NCI-H2029 treated with DMSO at 0.1 percent for 48 hours (cell line): ENCODE measurements at places on chromosomes 3 and 15.
A peak's percentile ranks its signal among the peaks of the same experiment; 100 is the strongest.

DNA sequence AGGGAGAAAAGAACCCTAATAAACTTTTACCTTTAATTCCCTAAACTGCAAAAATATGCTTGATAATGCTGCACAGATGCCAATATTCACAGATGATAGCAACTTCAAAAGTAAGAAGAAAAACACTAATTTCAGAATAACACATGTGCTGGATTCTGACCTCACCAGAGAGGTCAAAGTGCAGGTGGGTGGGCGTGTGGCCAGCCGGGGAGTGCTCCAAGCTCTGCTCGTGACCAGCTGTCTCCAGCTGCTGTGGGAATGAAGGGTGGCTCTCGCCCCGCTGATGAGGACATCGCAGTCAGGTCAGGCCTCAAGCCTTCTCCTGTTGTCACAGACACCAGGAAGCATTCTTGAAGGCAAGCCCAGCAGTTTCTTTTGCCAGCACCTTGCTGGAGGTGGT lies 57.1 kb downstream of the ADAMTS17 start:
- no peak for DNase-seq

DNA sequence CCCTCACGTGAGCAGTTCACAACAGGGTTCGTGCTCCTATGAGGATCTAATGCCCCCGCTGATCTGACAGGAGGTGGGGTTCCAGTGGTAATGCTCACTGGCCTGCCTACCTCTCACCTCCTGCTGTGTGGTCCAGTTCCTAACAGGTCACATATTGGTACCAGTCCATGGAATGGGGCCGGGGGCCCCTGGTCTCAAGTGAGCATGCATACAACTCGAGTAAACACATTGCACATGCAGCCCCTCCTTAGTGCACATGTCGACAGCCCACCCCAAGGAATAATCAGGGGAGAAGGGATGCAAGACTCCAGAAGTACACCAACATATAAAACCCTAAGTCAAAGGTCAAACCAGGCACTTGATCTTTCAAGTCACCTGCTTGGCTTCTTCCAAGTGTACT lies 127.0 kb downstream of the TP63 start:
- no peak for DNase-seq

- no peak for DNase-seq
These were observed 29.6 kb downstream of the SEC61A1 start for GRCh38 chr3:128081846-128082245.

GRCh38 chr3:12196684-12197083 lies 38.0 kb upstream of the TIMP4 start:
- no peak for DNase-seq

GRCh38 chr3:113697500-113698090 lies 1.2 kb upstream of the USF3 start:
- DNase-seq = no peak

GRCh38 chr15:80405554-80405850 lies 1.3 kb downstream of the ARNT2 start:
- no peak for DNase-seq

GRCh38 chr3:14631687-14632441 lies 19.7 kb upstream of the CCDC174 start:
- DNase-seq = no peak

- no peak for DNase-seq
These were observed 12.5 kb upstream of the RPN1 start for GRCh38 chr3:128663151-128663550.

- DNase-seq = no peak
These were observed 100.0 kb downstream of the IL12A start for GRCh38 chr3:160088492-160089137.

- no peak for DNase-seq
These were observed 59.6 kb upstream of the P3H2 start for GRCh38 chr3:190180268-190180667.

DNA sequence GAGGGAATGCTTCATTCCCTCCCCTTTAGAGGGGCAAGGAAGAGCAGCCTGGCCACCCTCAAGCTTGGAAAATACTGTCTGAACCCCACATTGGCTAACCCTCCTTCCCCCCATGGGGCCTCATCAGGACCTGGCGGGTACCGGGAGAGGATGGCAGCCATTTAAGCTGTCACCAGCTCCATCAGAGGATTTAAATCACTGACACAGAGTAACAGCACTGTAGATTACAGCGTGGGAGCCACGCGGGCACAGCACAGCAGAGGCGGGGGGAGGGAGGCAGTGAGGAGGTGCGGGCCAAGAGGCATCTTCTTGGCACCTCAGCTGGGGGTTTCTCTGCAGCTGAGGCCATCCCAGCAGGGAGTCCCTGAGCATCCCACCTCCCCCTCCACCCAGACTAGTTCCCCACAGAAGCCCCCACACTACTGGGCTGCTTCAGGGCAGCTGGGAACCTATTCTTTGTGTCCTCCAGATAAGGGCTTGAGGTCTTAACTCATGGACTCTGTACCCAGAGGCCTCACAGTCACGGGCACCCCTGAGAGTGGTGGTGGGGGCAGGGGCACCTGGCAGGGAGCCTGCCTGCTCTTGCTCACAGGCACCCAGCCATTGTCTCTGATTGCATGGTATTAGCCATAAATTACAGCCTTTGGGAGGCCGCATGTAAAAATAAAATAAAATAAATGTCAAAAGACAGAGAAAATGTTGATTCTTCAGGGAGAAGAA lies 21.9 kb upstream of the CACNA2D2 start:
- no peak for DNase-seq

- DNase-seq = no peak
These were observed 10.8 kb downstream of the SAMMSON start for GRCh38 chr3:70010346-70010745.

- no peak for DNase-seq
These were observed at the start of gene ZBTB38 for GRCh38 chr3:141368062-141368924. TSS of gene ZBTB38 (plus strand) at chr3:141368504. CDS start at chr3:141442389, 73,885 bp downstream.

GRCh38 chr3:159645874-159646273 lies 342.8 kb upstream of the IL12A start:
- DNase-seq = no peak

DNA sequence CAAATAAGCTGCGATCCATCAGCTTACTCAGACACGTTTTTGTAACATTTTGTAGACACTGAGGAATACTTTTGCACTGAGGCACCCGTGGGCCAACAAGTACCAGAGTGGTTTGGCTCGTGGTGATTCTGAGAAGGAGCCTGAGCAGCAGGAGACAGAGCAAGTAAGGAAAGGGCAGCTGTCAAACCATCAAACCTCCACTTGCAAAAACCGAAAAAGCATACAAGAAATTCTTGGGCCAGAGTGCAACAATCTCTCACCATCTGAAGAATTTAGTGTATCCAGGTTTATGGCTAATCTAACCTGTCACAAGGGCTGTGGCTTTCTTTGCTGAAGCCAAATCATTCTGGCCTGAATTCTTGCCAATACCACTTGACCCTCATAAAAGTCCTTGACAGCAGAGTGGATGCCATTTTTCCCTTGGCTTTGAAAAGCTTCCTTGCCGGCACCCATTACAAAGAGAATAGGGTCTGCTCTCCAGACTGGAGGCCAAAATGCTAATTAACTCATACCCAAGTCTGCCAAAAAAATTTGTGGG lies 56.7 kb downstream of the MYO1E start:
- DNase-seq = peak; percentile 32

- DNase-seq = no peak
These were observed 1.8 kb downstream of the KCNMB2 start for GRCh38 chr3:178538056-178538455.

DNA sequence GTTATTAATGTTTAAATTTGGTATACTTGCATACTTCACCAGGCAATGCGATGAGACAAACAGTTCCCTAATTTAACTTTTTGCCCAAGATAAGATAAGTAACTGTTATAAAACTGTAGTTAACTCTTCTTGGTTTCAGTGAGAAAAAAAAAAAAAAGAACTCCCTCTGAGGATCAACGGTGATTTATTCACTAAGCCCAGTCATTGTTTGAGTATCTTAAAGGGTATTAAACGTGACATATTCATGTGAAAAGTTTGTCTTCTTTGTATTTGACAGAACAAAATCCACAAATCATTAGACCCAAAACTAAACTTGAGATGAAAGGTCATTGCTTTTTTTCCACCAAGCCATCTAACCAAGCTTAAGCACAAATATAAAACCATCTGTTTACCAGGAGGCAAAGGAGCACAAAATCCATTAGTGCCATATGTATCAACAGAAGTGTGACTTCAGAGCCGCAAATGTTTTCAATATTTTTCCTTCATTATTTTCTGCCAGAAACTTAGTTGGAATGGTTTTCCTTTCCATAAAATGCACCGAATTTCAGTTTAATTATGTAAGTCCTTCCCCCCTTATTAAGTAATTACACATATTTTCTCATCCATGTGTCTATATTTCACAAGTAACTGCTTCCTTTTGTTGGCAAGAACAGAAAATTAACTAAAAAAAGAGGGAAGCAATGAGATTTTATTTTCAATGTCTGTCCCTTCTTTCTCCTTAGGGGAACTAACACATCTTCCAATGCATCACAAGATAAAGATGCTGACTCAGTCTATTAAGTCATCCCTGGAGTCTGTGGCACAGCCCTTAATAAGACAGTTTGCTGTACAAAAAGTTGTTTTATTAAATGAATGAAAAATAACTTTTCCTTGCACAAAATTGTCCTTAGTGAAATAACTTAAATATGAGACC lies 92.2 kb upstream of the RAP2B start:
- DNase-seq = no peak

GRCh38 chr3:88779482-88779881 lies 327.9 kb upstream of the EPHA3 start:
- DNase-seq = no peak

DNA sequence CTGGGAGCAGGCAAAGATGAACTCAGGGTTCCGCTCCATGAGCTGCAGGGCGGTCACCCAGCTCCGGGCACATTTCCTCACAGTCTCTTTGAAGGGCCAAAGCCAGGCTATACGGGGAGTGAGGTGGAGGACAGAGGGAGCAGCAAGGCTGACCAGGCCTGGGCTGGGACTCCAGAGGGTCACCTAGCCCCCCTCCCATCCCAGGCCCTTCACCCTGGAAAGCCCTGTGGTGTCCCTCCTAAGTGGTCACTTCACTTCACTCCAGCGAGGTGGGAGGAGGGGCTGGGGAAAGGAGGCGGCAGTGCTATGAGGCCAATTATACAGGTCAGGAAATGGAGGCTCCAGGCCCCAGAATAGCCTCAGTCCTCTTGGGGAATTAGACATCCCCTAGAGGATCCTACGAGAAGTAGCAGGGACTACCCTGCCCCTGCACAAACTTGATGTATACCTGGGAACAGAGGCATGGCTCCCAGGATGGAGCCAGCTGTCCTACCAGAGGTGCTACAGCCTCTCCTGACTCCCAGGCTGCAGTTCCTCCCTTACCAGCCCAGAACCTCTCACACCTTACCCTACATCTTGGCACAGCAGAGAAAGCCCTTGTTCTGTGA lies 5.7 kb downstream of the MAN2C1 start:
- DNase-seq = no peak

DNA sequence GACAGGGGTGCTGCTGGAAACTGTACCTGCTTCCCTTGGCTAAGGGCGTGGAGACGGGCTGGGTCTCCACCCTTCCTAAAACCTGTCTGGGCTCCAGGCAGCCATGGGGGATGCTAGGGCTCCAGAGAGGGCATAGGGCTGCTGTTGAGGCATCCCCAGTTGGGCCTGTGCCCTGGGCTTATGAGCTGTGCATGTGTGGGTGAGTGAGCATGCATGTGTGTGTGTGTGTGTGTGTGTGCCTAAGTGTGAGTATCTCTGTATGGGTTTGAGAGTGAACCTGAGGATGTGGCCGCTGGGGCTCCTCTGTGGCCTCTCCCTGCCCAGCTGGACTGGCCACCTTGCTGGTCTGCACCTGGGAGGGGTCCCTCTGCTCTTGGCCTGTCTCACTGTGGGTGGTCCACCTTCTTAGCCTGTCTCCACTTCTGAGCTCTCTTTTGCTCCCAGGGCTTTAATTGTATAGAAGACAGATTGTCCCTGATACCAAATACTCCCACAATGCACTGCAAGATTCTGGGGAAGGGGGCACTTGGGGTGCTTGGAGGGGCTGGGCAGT lies 11.9 kb upstream of the TMEM115 start:
- DNase-seq = no peak

DNA sequence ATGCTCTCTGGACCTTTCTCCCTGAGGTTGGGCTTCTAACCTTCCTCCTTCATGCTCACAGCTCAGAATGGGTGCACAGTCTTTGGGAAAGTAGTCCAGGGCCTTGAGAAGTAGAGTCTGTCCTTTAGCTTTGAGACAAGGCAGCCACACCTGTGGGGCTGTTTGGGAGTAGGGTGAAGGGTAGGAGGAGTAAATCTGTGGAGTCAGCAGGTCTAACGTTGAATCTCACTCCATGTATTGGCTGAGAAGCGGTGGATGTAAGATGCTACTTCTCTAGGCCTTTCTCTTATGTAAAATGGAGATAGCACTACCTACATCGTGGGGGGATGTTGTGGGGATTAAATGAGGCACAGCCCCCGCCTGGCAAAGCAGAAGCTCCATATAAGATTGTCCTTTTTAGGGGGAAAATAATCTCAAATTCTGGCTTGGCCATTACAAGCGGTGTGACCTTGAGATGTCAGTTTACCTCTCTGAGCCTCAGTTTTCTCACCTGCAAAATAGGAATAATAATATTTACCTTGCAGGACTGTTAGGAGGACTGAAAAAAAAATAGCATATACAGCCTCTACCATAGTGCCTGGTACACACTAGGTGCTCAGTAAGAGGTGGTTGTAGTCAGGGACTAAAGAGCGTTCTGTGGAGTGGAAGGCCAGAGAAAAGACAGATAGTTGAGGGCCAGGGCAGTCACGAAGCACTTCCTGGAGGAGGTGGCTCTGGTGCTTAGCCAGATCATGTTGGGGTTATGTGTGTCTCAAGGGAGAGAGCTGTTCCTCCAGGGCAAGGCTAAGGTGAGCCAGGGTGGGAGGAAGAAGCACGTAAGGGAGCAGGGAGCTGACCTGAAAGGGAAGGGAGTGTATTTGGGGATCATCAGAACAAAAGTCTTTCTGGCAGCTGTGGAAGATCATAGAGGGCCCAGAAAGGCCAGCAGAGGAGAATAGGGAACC lies 82.8 kb upstream of the MRPS22 start:
- DNase-seq = no peak

GRCh38 chr15:99006146-99006545 lies 1.4 kb downstream of the PGPEP1L start:
- DNase-seq = no peak

- no peak for DNase-seq
These were observed 9.4 kb downstream of the SNX1 start for GRCh38 chr15:64105113-64105704.

GRCh38 chr3:16316396-16316795 lies 51.4 kb downstream of the OXNAD1 start:
- DNase-seq = no peak

GRCh38 chr3:25768851-25769250 lies 14.4 kb downstream of the NGLY1 start:
- no peak for DNase-seq
